Vagina (tissue), 2 donors: ENCODE measurements at places on chromosomes 5 and 9. TPM values are rescaled to one million over a fixed set of nuclear protein-coding genes. Genes with fewer than 3 reads are reported as not detected.

GPR150 gene
- 1.7 TPM for total RNA-seq

CFAP90 gene
- total RNA-seq: 2.5 TPM

ARHGEF28 gene
- total RNA-seq: 41.0 TPM

ZNF169 gene
- 14.0 TPM for total RNA-seq

IDNK gene
- total RNA-seq: not detected

- no peak for DNase-seq
These were observed 19.0 kb upstream of the FER start for GRCh38 chr5:108728566-108729241.

GRCh38 chr5:74638544-74638969, 2.0 kb downstream of the ENC1 start:
- no peak for DNase-seq

- DNase-seq: no peak
These were observed 85.0 kb upstream of the IRX4 start for GRCh38 chr5:1967736-1968135.

- no peak for DNase-seq
These were observed 15.4 kb upstream of the C5orf47 start for GRCh38 chr5:173973616-173973969.

- no peak for DNase-seq
These were observed 291.1 kb upstream of the TUT7 start for GRCh38 chr9:86645303-86645702.

GRCh38 chr5:123119334-123119986, 30.4 kb downstream of the PRDM6 start:
- no peak for DNase-seq

- no peak for DNase-seq
These were observed 22.0 kb downstream of the CCNH start for GRCh38 chr5:87390576-87391199.

DNA sequence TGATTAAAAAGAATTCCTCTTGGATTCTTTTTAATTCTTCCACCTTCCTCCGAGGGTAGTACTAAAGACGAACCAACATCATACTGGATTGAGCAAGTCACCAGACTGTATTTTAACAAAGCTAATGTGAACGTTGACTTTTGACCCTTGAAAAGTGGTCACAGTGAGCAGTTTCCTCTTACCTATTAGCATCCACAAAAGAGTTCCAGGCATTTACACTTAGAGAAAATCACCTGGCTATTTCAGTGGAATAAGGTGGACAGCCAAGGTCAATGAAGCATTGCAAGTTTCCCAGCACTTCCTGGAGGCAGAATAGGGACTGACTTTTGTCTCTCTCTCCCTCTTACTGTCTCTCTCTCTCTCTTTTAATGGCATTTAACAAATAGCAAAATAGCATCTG, 145.1 kb upstream of the DAB2 start:
- no peak for DNase-seq

DNA sequence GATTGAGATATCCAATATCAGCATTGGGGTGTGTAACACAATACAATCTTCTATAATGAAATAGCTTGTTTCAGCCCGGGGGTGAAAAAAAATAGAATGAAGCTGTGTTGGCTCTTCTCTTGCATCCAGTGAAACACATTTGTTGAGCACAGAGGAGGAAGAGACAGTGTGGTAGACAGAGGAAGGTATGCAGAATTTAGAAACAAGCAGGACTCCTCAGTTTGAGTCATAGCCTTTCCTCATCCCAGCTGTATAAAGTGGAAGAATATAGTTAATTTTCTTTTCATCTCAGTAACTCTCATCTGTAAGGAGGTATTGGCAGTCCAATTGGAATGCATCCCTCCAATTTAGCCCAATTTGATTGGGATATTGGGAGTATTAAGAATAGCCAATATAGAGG, 302.2 kb upstream of the VLDLR start:
- no peak for DNase-seq
